ENCODE measurements at places on chromosomes 7 and 10.

- DNase-seq = no peak
Measured at GRCh38 chr10:119290301-119291048, 83.1 kb downstream of the GRK5 start.

DNA sequence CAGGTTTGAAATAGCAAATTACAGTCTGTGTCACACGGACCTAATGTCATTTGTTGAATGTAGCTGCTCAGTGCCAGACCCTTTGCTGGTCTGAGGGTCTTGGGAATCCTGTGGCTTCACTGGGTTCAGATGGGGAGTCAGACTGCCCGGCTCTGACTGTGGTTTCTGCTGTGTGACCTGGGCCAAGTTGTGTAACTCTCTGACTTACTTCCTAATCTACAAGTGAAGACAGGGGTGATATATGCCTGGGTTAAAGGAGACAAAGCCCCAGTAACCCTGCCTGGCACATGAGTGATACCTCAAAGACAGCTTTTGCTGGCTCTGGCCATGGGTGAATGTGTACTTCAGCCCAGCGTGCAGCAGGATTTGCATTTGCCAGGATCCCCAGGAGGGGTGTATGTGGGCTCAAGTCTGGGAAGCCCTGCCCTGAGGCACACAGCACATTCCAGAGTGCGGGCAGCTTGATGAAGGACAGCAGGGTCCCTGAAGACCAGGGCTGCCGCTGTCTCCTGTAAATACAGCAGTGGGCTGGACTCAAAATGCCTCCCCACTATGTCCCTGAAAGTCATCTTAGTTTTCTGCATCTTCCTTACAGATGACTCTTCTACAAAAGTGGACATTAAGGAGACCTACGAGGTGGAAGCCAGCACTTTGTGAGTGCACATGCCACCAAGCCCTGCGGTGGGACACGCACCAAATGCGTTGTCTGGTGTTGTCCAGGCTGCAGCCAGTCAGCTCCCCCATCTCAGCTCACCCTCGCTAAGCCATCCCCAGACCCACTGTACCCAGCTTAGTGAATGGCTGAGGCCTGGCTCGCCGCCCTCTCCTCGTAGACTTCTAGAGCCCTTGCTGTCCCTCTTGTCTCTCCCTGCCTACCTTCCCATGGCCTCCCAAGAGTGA lies 16.4 kb downstream of the NACAD start:
- DNase-seq = no peak

DNA sequence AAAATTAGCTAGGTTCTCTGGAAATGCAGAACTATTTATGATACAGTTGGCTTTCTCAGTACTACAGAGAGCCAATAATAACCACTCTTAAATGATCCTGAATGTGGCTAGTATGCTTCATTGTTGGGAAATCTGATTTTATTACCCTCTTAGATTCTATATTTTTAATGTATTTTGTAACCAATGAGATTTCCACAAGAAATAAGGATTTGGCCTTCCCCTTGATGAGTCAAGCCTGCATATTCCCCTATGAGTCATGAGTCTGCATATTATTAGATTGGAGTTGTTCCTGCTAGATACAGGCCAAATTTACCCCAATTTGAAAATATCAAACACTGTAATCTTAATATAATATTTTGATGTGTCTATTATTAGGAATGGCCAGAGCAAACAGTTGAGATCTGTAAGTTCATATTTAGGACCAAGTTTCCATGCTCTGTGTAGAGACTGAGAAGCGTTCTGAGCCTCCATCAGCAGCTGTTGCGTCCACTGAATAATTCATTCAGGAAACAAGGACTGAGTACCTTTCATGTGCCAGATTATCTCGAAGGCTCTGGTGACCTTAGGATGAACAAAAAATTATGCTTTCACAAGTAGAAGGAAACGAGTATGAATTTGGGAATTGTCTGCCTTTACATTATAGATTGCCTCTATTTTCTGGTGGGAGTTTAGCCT lies 793.4 kb downstream of the NRG3 start:
- no peak for DNase-seq

DNA sequence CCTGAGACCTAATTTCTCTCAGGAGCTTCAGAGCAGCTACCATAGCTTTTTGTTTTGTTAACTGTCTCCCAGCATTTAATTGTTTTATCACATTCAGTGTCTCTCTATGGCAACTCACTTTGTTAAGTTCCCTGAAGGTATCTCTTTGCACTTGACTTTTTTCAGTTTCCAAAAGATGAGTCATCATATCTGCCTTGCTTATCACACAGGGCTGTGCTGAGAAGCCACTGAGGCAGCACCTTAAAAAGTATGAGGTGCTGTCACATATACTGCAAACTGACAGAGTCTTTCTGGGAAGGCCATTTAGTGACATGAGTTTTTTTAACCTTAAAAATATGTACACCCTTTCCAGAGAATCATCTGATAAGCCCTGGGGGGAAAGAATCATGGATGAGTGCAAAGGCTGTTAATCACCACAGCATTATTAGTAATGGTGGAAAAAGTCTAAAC lies 56.8 kb downstream of the PPP1R3C start:
- DNase-seq = no peak

DNA sequence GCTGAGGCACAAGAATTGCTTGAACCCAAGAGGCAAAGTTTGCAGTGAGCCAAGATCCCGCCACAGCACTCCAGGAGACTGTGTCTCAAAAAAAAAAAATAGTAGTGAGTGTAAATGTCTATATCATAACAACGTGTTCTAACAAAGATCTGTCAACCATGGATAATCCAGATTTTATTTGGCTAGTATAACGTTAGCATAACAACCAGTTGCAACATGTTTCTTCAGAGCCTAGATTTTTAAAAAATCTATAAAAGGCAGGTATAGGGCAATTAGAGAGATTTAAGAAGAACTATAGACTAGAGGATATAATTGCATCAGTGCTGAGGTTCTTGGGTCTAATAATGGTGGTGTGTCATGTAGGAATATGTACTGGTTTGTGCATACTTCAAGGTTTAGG lies 30.5 kb downstream of the DLG5 start:
- no peak for DNase-seq

- DNase-seq = no peak
Measured at GRCh38 chr7:17037356-17037755, 155.6 kb upstream of the AGR3 start.

DNA sequence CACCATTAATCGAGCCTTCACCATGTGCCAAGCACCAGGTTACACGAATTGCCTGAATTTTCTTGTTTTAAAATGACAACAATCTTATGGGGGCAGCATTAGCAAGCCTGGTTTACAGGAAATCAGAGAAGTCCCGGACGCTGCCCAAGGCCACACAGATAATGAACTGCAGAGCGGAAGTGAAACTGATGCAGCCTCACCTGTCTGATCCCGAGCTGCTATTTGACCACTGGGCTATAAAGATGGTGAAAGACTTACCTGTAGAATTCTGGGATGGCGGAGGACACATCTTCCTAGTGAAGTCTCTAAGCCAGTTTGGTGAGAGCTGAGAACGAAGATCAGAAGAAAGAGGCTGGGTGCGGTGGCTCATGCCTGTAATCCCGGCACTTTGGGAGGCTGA lies 21.7 kb upstream of the GALNTL5 start:
- DNase-seq = no peak

DNA sequence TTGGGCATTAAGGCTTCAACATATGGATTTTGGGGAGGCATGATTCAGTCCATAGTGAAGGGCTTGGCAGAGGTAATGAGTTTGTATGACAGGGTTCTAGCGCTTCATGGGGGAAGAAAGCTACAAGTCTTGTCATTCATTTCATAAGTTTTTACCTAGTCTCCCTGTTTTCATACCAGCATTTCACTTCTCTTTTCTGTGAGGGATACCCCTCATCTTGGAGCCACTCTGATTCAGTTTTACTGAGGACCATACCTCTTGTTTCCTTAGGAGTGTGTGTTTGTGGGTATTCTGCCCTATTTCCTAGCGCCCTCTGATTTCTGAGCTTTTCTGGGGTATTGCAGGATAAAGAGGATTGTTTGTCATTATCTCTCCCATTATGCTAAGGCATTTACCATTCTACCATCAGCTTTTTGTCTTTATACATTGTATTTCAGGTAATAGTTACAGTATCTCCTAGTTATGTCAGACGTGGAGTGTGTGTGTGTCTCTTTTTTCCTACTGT lies 6.8 kb downstream of the RSBN1L start:
- no peak for DNase-seq

- peak; percentile 92 for DNase-seq
Measured at GRCh38 chr10:7407368-7408290, 3.2 kb downstream of the SFMBT2 start.

GRCh38 chr7:149558149-149558861 lies 60.7 kb upstream of the ZNF746 start:
- DNase-seq = no peak

- no peak for DNase-seq
Measured at GRCh38 chr7:96016056-96016586, 243.8 kb downstream of the DYNC1I1 start.

DNA sequence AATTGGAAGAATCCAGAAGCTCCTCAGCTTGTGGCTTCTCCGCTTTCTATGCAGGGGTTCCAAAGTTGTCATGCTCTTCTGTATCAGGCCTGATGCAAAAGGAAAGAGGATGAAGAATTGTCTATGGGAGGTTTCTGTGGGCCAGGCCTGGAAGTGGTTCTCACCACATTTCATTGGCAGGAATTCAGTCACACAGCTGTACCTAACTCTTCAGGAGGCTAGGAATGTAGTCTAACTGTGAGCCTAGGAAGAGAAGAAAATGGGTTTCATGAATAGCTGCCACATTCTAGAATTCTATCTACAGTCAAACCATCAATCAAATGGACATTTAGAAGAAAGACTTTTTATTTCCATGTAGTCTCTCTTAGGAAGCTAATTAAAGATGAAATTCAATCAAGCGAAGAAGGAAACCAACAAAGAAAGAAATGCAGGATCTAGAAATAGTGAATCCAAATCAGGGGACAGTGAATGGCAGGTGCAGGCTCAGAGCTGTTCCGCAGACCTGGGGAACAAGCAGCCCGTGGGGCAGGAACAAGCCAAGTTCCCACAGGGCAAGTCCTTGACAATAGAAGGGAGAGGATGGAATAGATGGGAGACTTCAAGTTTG lies 25.4 kb upstream of the USP6NL start:
- no peak for DNase-seq

- DNase-seq = no peak
Measured at GRCh38 chr10:16117305-16117695, 257.0 kb upstream of the MINDY3 start.

GRCh38 chr10:102673819-102674511 lies 29.7 kb downstream of the TRIM8 start:
- peak; percentile 58 for DNase-seq

- no peak for DNase-seq
Measured at GRCh38 chr7:106609416-106609815, 51.5 kb downstream of the CCDC71L start.

DNA sequence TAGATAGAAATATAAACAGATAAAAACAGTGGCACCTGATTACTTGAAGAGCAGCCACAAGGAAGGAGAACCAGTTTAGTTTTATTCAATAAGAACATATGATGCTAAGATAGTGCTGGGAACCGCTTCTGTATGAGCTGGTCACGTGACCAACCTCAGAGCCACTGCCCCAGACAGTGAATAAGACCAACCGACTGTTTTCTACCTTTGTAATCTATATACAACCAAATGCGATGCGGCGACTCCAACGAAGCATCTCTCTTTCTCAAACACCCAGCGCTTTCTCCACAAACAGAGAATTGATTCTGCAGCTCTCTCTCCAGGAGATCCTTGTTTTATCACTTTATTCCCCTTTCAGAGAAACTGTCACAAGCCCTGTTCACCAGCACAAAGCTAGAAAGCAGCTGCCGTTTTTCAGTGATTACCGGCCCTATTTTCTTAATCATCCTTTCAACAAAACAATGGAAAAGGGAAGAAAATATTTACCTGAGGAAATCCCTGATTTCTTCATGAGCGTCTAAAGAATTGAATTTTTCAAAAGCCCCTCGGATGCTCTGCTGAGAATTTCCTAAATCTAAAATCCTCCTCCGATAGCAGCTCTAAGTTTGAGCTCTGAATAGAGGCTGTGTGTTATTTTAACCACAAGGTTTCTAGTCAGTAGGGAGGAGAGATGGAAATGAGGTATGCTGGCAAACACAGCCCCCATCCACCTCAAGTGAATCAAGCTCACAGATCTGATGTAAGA lies 55.7 kb upstream of the JCAD start:
- no peak for DNase-seq

- no peak for DNase-seq
Measured at GRCh38 chr7:80748363-80749042, 110.1 kb downstream of the CD36 start.

GRCh38 chr7:23105086-23105643 lies 420 bp upstream of the KLHL7 start:
- DNase-seq = no peak

GRCh38 chr10:98285416-98285815 lies 17.4 kb upstream of the LOXL4 start:
- DNase-seq = no peak

- DNase-seq = peak; percentile 79
Measured at GRCh38 chr7:31028417-31028992, 23.6 kb upstream of the ADCYAP1R1 start.

DNA sequence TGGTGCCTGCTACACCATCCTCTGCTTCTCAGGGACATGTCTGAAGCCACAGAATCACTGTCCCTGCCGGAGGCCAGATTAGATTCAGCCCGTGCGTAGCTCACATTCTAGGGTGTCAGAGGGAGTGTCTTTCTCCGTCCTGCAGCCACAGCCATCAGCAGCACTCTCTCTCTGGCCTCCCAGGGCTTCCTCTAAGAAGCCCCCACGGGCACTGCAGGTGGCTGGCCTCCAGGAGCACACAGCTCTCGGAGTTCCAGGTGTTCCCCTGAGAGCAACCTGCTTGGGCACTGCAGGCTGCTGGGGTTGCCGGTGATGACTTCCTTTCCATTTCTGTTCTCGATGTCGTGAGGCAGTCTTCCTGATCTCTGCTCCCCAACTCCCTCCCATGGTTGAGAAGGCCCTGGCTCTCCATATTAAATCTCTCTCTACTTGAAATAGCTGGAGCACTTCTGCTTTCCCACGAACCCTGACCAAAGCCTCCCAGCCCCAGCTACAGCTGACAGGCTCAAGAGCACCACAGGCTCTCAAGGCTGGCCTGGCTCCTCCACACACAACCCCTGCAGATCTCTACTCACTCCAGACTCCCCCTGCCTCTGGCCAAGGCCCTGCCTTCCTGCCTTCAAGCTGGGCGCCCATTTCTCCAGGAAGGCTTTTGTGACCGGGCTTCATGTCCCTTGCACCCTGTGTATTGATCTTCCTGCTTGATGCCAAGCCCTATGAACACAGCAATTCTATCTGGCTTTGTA lies 49.0 kb upstream of the TMEM72 start:
- DNase-seq = no peak

GRCh38 chr7:95758187-95758586 lies 14.2 kb upstream of the DYNC1I1 start:
- DNase-seq = no peak

GRCh38 chr7:46245586-46246111 lies 324.6 kb upstream of the IGFBP3 start:
- no peak for DNase-seq

DNA sequence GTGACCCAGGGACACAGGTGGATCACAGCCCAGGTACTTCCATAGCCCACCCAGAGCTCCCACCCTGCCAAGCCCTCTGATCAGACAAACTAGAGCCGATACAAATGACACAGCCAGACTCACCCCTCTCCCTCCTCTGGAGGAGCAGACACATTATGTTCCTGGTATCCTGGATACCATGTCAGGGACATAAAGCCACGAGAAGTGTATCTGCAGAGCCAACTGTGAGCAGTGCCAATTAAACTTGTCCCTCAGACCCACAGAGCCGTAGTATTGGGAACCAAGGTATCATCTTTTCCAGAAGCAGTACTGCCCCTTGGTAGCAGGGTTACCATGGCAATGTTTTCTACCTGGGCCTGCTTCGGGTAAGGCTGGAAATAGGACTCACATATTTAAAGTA lies 47.3 kb upstream of the CPXM2 start:
- DNase-seq = no peak
